RWPE1 (cell line): ENCODE measurements at places on chromosomes 5 and 9.

GRCh38 chr9:86281593-86282076, 703 bp downstream of the ISCA1 start:
- no peak for DNase-seq

DNA sequence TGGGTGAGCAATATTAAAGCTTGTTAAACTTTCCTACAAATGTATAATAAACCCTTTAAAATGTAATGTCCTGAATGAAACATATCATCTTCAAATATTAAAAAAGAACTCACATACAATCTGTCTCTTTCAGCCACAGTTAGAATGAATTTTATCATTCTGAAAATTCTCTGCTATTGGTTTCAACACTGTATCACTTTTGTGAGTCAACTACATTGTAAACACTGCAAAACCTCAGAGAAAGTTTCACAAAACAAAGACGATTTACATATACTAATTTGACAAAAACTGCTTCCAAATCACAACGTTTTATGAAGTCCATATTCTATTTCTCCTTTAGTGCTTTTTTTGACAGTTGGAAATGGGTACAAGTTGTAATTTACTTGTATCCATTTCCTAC, 1032.0 kb upstream of the DMAC1 start:
- DNase-seq: no peak

DNA sequence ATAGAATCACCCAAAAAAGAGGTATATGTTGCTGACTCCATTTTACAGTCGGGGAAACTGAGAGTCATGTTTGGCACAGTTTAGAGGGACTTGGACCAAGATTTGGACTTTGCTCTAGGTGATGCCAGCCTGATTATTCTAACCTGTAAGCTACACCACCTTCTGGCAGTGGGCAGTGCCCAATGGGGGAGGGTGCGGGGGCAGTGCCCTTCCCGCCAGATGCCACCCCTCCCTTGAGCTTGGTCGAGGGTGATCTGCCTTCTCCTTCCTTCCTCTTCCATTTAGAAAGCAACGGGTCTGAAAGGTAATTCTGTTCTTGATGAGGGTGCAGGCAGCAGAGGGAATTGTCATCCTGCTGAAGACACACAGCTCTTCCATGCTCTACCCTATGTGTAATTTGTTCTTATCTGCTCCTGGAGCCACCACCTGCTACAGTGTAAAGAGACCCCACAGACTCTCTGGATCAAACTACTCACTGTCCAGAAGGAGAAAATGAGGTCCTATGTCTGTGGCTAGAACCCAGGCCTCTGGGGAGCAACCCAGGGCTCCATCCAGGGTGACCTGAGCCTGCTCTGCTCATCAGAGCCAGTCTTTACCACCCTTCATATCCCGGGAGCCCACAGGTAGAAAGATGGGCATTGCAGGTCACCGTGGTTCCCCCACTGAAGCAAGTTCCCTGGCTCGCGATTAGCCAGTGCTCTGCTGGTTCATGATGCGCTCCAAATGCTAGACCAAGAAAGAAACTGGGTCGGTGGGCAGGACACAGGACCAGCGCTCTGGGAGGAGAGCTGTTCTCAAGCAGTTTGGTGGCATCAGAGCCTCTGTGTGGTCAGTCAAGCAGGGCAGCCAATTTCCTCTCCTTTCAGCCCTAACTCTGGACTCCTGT, 156.2 kb downstream of the RGS3 start:
- DNase-seq: no peak

- no peak for DNase-seq
Observed at GRCh38 chr5:8954801-8955200, 591.1 kb downstream of the SEMA5A start.

- no peak for DNase-seq
Observed at GRCh38 chr9:135226369-135227050, 139.0 kb downstream of the OLFM1 start.
